ENCODE measurements at places on chromosomes 13 and 19.

DNA sequence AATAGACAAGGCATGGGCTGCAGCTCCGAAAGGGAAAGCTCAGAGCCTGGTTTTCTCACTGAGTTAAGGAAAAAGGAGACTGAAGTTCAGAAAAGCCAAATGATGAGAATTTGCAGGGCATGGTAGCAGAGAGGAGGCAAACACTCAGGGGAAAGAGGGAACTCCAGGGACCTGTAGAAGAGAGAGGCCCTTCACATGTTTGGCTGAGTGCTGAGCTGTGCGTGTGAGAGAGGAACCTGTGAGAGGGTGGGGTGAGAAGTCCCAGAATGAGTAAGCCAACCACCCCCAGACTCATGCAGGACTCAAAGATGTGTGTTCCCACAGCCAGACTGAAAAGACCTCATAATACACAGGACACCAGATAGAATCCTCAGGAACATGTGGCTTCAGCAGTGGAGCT, 2.8 kb upstream of the CRYL1 start:
- no peak for DNase-seq

DNA sequence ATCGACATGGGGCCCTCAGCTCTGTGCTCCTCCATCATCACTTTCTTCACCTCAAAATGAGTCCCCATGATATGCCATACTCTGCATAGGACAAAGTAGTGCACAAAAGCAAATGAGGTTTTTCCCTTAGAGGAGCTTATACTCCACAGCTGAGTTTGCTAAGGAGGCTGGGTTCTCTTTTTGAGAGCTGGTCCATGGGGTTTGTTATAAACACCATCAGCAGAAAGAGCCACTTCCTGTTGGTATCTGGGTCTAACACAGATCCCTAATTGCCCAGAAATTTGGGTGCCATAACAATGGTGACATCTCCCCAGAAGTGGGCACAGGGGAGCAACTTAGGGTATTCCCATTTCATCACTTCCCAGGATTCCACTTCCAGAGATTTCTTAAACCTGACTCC, 395.7 kb downstream of the FOXO1 start:
- DNase-seq: no peak

- no peak for DNase-seq
These were observed 4.4 kb upstream of the FCER2 start for GRCh38 chr19:7706188-7706954.

DNA sequence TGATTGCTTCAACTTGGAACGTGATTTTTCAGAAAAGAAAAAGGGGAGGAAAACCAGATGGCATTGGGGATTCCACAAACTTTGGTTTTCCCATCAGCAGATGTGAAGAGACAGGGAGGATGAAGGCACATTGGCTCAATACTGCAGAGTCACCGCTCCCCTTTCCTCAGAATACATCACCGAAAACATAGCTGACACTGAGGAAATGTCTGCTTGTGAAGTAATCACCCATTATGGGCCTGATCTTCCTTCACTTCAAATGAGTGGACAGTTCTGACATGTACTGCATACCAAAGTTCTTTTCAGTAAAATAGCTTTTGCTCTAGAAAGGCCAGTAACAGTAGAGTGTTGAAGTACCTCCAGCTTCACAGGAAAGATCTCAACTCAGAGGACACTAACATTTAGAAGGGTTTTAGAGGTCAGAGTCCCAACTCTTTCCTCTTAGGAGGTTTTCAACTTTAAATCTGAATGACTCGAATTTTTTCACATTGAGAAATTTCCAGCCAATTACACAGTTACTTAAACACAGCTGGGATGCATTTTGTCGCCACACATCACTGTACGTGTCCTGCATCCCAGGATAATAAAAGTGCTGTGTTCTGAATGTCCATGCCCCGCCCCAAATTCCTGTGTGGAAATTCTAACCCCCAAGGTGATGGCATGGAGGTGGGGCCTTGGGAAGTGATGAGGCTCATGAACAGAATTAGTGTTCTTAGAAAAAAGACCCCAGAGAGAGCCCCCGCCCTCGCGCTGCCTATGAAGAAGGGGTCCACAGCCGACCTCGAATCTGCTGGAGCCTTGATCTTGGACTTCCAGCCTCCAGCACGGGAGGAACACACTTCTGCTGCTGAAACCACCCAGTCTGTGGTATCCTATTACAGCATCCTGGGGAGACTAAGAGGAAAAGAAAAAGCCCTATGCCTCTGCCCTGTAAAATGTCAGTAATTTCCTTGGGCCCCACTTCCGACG, 77.7 kb downstream of the COL4A1 start:
- no peak for DNase-seq

GRCh38 chr19:39106194-39106593, 19.4 kb upstream of the PAK4 start:
- DNase-seq: no peak

DNA sequence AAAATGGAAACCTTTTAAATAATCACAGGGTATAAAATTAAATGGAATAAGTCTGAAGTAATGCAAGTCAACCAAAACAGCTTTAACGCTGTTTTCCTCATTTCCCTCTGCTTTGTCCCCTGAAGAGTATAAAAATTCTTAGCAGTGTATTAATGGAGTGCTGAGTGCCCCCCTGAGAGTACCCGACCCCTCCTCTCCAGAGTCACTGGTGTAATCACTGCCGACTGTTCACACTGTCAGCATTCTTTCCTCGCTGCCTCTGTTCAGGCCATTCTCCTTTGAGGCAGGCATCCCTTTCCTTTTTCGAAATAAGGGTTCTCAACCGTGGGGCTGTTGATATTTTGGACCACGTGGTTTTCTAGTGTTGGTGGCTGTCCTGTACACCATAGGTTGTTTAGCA, 146.9 kb upstream of the SLC10A2 start:
- DNase-seq: no peak

DNA sequence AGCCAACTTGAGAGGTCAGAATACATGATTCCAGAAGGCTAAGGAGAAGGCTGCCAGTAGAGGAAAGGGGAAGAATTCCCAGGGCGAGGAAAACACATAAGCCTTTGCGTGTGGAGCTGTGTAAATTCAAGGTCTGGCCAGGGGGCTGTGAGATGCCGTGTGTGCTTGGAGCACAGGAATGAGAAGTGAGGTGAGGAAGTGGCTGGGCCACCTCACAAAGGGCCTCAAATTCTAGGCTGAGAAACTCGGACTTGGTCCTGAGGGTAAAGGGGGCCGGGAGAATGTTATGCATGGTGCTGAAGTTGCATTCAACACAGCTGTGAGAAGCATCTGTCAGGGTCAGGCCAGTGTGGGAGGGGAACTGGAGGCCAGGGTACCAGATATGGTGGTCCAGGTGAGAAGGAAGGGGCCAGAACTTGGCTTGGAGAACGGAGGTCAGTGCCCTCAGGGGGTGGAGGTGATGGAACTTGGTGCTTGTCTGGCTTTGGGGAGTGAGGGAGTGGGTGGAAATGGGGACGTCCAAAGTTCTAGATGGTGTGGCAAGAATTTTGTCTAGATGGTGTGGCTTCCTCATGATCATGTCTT, 4.9 kb upstream of the ZNF580 start:
- no peak for DNase-seq

- no peak for DNase-seq
These were observed 39.6 kb downstream of the NUMBL start for GRCh38 chr19:40650749-40651305.

DNA sequence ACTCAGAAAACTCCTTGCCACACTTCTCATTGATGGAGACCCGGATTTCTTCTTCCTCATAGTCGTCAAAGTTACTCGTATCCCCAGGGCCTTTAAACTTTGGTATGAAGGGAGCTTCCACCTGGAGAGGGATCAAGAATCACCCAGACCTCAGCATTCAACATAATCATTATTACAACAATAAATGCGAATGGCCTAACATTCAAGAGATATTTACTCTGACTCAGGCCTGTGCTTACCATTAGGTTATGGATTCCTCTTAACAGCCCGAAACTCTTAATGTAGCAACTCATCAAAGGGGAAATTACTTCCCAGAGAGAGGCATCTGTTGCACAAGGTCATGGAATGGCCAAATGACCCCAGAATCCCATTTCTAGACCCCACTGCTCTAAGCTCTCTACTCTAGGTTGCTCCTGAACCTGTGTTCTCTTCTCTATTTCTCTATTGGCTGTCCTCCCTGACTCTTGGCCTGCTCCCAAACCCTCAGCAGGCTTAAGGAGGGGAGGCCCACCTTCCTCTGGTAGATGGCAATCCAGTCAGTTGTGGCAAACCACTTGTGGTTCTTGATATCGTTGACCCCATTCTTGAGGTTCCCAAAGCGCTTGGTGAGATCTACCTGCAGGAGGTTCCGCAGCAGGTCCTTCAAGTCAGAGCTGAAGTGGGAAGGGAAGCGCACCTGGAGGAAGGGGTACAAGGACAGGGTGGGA, 2.7 kb upstream of the SAMD1 start:
- DNase-seq: no peak

GRCh38 chr13:38824342-38824741, 137.5 kb downstream of the FREM2 start:
- DNase-seq: no peak

- DNase-seq: no peak
These were observed 5.6 kb downstream of the ZNF507 start for GRCh38 chr19:32350987-32351348.

DNA sequence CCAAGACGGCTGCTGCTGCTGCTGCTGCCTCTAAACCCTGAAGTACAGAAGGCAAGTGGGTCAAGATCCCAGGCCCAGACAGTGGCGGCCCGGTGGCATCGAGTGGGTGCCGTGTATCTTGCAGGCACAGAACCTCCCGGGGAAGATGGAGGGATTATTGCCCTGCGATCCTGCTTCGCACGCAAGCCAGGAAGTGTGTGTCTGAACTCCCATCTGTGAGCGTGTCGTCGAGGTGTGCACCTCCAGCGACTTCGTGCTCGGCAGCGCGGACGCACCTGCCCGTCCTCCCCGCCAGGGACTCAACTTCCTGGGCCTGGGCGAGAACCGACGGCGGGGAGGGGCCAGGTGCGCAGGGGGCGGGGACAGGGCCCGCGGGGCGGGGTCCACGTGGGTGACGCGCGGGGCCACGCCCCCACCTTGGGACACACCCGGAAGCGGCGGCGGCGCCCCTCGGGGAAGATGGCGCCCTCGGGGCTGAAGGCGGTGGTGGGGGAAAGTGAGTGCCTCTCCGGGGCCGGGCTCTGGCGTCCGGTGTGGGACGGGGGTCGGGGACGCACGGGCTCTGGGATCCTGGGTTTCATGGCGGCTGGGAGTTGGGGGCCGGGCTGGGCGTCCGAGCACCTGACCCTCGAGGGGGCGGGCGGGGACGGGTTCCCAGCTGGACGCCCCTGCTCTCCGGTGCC, at the start of gene STXBP2:
TSS of gene STXBP2 (plus strand) at position 420 of the 683 bp plus-strand sequence. CDS start at position 460, 40 bp downstream.
- no peak for DNase-seq

- no peak for DNase-seq
These were observed 73.7 kb downstream of the ERICH6B start for GRCh38 chr13:45541806-45542205.

DNA sequence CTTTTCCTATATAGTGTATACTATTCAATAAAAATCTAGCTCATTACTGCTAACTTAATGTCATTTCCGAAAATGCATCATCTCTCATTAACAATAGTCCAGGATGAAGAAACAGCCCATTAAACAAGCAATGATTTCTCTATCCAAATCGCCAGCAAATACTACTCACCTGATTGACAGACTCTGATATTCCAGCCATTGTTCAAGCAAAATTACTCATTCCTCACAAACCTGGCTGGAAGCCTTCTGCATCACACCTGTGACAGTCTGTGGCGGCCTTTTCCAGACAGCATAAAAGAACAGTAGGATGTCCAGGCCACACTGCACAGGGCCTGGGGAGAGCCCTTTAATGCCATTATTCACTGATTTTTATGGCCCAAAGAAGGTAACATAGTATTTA, 115.9 kb downstream of the ABCC4 start:
- no peak for DNase-seq

- no peak for DNase-seq
These were observed 1.1 kb downstream of the ZBTB45 start for GRCh38 chr19:58518256-58519086.

DNA sequence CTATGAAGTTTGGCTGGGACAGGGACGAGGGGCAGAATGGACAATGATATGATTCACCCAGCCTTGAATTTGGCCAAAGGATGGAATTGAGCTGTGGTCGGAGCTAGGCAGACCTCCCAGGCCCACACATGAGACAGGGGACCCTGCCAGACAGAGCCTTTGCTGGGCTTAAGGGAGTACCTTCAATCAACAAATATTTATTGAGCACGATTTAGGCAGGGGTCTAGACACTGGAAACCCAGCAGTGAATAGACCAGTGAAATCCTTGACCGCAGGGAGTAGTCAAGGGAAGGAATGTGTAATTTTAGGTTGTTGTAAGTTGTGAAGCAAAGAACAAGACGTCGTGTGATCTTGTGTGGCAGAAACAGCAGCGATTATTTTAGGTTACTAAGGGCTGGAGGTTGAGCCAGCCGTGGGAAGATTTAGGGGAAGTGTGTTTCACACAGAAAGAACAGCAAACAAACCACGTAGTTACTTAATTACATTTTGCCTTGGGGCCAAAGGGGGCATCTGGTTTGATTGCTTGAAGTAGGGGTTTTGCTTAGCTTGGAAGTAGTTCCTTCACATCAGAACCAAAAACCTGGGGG, 16.9 kb upstream of the AP1M2 start:
- DNase-seq: no peak

- no peak for DNase-seq
These were observed 256.5 kb downstream of the UQCRFS1 start for GRCh38 chr19:28956421-28956820.

DNA sequence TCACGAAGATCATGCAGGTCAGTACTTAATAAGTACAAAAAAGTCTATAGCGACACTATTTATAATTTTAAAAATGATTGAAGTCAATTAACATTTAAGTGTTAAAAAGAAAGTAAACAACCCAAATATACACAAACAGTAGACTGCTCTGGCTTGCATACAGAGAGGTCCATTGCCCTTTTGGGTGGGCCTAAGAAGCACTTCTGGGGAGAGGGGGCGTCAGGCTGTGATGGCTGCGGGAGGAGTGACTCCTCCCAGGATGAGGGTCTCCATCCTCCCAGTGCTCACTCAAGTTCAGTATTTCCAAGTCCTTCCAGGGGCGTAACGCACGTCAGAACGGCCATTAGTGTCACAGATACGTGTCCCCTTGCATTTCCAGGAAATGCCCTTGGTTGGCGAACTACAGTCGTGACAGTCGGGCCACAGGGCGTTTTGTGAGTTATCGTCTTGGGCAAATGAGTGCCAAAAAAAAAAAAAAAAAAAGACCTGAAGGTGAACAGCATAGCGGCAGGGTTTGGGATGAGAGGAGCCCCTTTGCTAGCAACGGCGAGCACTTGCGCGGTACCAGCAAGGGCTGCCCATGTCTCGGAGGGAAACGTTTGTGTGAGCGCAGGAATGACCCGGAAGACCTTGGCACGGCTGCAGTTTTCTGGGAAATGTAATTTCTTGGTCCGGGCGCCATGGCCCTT, at the start of gene SCGB2B2:
TSS of gene SCGB2B2 (minus strand) at position 463 of the 689 bp plus-strand sequence. CDS start 82,596 bp downstream, outside the sequence.
- DNase-seq: peak; percentile 93
